ENCODE measurements at places on chromosomes 16 and 17. TPM values are rescaled to one million over a fixed set of nuclear protein-coding genes. Genes with fewer than 3 reads are reported as not detected.

DNA sequence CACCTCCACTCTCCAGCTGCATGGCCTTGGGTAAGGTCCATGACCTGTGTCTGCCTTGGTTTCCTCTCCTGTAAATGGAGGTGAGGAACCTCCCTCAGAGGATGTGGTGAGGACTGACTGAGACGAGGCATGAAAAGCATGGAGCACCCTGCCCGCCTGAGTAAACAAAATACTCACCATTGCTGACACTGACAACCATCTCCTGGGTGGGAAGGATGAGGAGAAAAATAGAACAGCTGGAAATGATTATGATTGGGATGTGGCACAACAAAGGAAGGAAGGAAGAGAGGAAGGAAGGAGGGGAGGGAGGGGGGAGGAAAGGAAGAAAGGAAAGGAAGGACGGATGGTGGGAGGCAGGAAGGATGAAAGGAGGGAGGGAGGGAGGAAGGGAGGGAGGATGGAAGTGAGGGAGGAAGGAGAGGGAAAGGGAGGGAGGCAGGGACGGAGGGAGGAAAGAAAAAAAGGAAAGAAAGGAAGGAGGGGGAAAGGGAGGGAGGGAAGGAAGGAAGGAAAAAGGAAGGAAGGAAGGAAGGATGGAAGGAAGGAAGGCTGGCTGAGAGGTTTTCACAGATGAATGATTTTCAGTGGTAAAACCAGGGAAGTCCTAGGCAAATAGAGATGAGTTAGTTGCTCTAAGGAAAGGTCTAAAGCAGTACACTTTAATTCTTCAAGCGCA, 276.5 kb upstream of the XYLT1 start:
- H3K27me3 ChIP-seq: no peaks in the 10 kb centered on the region
- H3K27ac ChIP-seq: no peak overlapping the region
- no peak for DNase-seq
- no peaks in the 10 kb centered on the region for H3K4me1 ChIP-seq

Gene NHERF1
- total RNA-seq: 34.1 TPM

GRCh38 chr17:19619705-19620325, 28.7 kb upstream of the ALDH3A2 start:
- no peaks in the 10 kb centered on the region for H3K4me1 ChIP-seq
- H3K27me3 ChIP-seq: no peaks in the 10 kb centered on the region
- no peaks in the 10 kb centered on the region for H3K36me3 ChIP-seq

Gene LITAFD
- not detected for total RNA-seq

- no peak overlapping the region for H3K27ac ChIP-seq
- no peak for DNase-seq
- H3K4me3 ChIP-seq: no peak overlapping the region
- H3K27me3 ChIP-seq: no peaks in the 10 kb centered on the region
- H3K4me1 ChIP-seq: no peaks in the 10 kb centered on the region
- no peaks in the 10 kb centered on the region for H3K36me3 ChIP-seq
Measured at GRCh38 chr17:77717941-77718668, 240.4 kb upstream of the TNRC6C start.

DNA sequence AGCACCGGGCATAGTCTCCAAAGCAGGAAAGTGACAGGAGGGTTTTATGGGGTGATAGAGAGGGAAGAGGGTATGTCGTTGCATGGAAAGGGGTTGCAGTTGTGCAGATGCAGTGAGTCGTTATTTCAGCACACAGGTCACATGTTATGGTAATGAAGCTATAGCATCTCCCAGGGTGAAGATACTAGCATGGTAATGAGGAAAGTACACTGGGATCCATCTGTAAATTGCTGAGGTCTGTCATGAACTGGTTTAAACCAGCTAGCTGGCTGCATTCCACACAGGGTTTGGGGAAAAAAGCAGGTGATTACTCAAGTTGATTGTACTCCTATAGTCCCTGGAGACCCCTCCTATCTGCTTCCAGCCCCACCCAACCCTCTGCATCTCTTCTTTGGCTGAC, 11.7 kb downstream of the COX11 start:
- H3K36me3 ChIP-seq: peaks cover 65% of the 10 kb centered on the region
- H3K4me1 ChIP-seq: no peaks in the 10 kb centered on the region
- H3K4me3 ChIP-seq: no peak overlapping the region

DNA sequence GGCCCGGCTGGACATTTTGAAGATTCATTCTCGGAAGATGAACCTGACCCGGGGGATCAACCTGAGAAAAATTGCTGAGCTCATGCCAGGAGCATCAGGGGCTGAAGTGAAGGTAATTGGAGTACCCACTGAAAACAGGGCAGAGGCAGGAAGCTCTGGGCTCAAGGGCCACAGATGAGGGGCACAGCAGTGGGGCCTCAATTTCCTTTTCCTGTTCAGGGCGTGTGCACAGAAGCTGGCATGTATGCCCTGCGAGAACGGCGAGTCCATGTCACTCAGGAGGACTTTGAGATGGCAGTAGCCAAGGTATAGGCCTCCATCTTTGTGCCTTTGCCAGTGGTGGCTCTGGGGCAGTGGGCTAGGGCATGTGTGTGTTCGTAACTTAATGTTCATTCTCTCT, 4.0 kb upstream of the FTSJ3 start:
- no peak for DNase-seq
- no peak overlapping the region for H3K27ac ChIP-seq
- H3K27me3 ChIP-seq: no peaks in the 10 kb centered on the region
- H3K4me1 ChIP-seq: peaks cover 27% of the 10 kb centered on the region

DNA sequence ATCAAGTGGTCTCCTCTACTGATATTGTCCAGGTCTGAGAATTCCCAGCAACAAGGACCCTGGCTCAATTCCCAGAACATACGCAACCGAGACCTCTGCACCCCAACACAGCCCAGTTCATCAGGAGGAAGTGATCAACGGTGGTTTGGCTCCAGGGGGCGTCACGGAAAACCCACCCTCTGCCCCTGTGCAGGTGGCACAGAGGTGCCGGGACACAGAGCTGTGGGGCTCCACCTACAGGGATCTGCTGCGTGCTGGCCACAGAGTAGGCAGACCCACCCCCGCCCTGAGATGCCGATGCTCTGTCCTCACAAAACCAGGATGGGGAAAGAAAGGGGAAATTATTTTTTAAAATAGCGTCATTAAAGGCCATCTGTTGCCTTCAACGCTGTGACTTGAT, 69.6 kb downstream of the LMF1 start:
- H3K36me3 ChIP-seq: no peaks in the 10 kb centered on the region
- no peak overlapping the region for H3K27ac ChIP-seq
- no peak for DNase-seq
- H3K4me1 ChIP-seq: no peaks in the 10 kb centered on the region
- H3K4me3 ChIP-seq: no peak overlapping the region

GRCh38 chr16:29318037-29318436, 88.5 kb downstream of the NPIPB11 start:
- H3K4me1 ChIP-seq: peaks cover 6% of the 10 kb centered on the region
- H3K4me3 ChIP-seq: no peak overlapping the region

Gene NPB
- 1.2 TPM for total RNA-seq

Gene TVP23A
- total RNA-seq: 0.30 TPM

- peaks cover 34% of the 10 kb centered on the region for H3K27me3 ChIP-seq
- no peaks in the 10 kb centered on the region for H3K4me1 ChIP-seq
- H3K27ac ChIP-seq: no peak overlapping the region
- no peak for DNase-seq
- no peak overlapping the region for H3K4me3 ChIP-seq
- no peaks in the 10 kb centered on the region for H3K36me3 ChIP-seq
Measured at GRCh38 chr16:1075546-1075945, 3.0 kb downstream of the SSTR5 start.

Gene CDYL2
- total RNA-seq: 3.5 TPM

DNA sequence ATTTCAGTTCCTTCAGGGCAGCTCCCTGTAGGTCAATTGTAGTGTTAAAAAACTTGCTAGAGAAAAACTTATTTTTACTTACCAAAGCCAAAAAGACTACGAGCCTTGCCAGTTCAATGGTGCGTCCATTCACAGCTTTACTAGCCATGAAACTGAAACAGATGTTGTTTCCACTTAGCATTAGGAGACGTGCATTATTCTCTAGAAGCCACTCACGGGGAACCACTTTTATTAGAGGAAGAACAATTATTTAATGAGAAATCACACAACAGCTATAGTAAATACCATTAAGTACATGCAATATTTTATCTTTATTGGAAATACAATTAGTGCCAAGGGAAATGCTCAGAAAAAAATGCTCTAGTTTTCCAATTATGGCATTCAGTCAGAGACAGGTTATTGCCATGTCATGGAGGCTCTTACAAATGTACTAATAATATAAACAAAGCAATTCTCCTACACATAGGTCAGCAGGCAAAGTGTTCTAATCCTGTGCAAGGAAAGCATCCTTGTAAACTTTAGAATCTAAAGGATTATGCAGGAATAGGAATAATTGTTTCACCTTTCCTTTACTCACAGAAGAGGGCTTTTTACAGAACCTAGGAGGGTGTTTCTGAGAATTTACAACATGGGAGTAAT, 17.4 kb downstream of the LASP1NB start:
- H3K4me1 ChIP-seq: no peaks in the 10 kb centered on the region
- no peak for DNase-seq
- H3K27me3 ChIP-seq: no peaks in the 10 kb centered on the region
- no peak overlapping the region for H3K27ac ChIP-seq

- DNase-seq: peak; percentile 47
- no peak overlapping the region for H3K27ac ChIP-seq
- no peaks in the 10 kb centered on the region for H3K4me1 ChIP-seq
Measured at GRCh38 chr17:82391496-82392066, 20.0 kb downstream of the UTS2R start.

Measured in heart left ventricle (tissue), 16 donors.